Muscle of leg (tissue), 16 donors: ENCODE measurements at places on chromosomes 16 and 17. TPM values are rescaled to one million over a fixed set of nuclear protein-coding genes. Genes with fewer than 3 reads are reported as not detected.

Gene KIF18B
- 8.4 TPM for polyA plus RNA-seq

Gene CRISPLD2
- polyA plus RNA-seq: 9.5 TPM

DNA sequence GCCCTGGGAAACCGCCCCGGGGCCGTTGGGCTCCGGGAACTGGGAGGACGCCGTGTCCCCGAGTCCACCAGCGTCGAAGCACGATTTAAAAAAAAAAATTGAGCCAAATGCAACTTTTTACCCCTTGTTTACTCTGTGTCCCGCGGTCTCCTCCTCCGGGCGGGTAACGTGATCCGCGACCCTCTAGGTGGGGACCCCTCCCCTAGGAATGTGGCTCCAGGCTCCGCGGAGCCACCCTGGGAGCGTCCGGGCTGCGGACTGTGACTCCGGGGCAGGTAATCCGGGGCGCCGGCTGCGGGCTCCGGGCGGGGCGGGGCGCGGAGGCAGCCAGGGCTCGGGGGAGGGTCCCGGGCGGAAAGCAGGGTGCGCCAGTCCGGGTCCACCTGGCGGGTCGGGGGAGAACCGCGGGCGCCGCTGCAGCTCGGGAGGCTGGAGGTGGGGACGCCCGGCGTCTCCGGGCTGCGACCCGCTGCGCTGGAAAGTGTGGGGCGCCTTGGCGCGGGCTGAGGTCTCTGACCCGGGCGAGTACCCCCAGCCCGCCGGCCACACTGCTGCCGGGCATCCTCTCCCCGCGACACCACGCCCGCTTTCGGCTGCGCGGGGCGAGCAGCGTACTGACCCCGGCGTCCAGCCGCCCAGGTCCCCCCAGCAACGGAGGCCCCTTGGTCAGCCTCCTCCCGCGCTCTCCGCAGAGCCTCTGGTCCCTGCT is 852 bp upstream of the HELZ start:
- DNase-seq: peak; percentile 42

GRCh38 chr16:73526011-73526804 is 478.3 kb upstream of the ZFHX3 start:
- DNase-seq: no peak

- DNase-seq: no peak
Measured at GRCh38 chr17:14321476-14321949, 20.6 kb downstream of the HS3ST3B1 start.

GRCh38 chr17:46194393-46195216 is 1.4 kb upstream of the KANSL1 start:
- DNase-seq: peak; percentile 76

DNA sequence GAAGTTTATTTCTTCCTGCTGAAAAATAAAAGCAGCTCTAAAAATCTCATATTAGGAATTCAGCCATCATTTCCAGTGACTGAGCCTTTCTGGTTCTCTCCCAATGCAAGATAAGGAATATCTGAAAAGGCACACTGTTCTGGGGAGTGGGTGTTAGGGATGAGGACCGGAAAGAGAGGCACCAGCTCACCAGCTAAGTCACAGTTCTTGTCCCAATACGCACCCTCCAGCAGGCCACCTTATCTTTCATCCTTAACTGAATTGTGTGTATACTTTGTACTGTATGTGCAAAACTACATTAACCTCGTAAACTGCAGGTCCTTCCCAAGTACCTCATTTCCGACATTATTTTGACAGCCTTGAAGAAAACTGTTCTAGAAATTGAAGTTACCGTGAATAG is 11.0 kb downstream of the AMFR start:
- DNase-seq: no peak
